Islet precursor cell (in vitro differentiated cells): ENCODE measurements at places on chromosomes 6 and 20.

GRCh38 chr6:20366082-20366830, 35.4 kb upstream of the E2F3 start:
- DNase-seq = peak; percentile 62

DNA sequence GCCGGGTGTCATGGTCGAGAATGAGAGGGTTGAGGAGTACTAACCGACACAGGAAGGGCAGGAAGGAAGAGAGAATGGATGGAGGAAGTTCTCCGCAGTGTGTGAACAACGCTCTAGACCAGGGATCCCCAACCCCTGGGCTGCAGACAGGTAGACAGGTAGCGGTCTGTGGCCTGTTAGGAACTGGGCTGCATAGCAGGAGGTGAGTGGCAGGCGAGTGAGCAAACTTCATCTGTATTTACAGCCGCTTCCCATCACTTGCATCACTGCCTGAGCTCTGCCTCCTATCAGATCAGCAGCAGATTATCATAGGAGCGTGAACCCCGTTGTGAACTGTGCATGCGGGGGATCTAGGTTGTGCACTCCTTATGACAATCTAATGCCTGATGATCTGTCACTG, 62.0 kb downstream of the SULF2 start:
- no peak for DNase-seq

DNA sequence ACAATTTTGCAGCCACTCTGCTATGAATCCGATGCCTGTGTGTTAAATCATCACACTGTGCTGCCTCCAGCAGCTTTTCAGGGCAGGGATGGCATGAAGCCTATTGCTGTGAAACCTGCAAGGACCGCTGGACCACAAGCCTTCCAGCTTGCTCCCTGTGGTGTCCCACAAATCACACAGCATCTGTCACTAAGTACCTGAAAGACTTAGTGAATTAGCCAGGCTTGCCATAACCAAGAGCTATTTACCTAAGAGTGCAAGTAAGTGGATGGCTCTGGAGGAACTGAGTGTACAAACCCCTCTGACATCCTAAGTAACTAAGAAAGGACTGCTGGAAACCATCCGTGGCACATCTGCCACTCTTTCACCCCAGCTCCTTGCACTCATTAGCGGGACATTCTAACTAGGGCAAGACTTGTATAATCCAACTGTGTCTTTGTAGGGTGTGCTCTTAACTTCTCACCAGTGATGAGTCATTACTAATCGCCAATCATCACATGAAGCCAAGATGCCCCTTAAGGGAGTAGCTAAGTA, 34.7 kb downstream of the FOXQ1 start:
- DNase-seq = no peak

DNA sequence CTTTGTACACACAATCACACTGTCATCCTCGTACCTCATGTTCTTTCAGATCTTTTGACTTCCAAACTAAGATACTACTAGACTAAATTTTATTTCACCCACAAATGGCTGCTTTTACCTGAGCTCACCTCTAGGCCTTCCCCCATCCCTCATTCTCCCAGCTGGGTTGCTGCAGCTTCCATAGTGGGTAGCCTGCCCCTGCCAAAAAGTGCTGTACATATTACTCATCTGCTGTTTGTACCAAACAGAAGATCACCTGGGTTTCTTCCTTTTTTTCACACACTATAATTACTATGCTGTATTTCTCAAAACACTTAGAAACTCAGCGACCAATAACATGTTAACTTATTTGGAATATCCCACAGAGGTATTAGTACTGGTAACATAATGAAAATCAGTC, 267.6 kb upstream of the PRDM1 start:
- DNase-seq = no peak

DNA sequence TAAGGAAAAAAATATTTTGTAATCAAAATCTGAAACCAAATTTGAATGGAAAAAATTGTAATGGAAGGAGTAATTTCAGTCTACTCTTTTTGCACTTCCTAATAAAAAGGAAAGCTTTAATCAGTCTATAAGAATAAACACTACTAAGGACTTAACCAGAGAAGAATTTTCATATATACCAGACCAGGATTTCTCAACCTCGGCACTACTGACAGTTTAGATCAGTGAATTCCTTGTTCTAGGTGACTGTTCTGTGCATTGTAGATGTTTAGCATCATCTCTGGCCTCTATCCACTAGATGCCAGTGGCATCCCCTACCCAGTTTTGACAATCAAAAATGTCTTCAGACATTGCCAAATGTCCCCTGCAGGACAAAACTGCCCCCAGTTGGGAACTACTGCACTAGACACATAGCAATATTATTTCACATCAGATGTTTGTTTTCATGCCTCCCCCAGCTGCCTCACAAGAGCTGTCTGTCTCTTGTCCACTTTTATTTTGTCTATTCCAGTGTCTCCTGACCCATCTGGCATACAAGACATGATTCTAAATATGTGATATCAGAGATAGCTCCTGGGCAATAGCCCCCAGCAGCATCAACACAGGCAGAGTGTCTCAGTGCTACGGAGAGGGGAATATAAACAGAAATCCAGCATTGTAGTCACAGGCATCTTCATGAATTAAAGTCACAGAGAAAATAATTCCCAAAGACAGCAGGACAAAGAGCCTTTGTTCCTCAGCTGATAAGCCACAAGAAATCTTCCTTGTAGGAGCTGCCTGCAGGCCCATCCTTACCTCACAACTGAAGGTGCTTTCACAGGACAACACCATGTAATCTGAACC, 27.0 kb downstream of the DNAAF9 start:
- DNase-seq = peak; percentile 55

- DNase-seq = no peak
Observed at GRCh38 chr6:157645201-157645795, 177.7 kb upstream of the SNX9 start.

DNA sequence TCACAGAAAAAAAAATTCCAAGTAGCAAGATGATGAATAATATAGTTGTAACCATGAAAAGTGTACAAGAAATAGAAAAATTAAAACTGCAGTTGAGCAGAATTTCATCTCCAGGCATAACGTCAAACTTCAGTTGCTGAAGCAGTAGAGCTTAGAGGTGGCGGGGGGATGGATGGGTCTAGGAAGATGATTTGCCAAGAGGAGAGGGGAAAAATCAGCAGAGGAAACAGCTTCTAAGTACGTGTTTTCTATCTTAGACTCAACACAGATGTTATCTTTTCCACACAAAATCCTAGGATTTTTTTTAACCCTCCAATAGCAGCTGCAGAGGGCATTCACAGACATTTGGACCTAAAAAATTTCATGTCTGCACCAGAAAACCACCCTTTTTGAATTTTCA, 136.0 kb downstream of the OPN5 start:
- DNase-seq = no peak

DNA sequence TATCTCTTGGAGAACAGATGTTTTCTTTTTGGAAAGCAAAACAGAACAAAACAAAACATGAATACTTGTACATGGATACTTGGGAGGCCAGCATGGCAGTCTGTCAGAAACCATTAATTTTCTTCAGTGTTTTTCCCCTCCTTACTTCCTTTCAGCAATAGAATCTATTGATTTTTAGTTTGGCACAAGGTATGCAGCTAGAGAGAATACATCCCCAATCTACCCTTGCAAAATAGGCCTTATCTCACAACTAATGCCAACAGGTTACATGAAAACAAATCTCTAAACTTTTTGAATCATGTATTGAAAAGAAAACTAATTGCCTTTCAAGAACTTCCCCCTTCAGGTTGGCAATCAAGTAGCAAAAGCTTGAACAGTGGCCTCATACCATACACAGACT, 2.8 kb downstream of the PGK2 start:
- no peak for DNase-seq

GRCh38 chr6:91713911-91714310, 1127.0 kb upstream of the MAP3K7 start:
- DNase-seq = no peak

DNA sequence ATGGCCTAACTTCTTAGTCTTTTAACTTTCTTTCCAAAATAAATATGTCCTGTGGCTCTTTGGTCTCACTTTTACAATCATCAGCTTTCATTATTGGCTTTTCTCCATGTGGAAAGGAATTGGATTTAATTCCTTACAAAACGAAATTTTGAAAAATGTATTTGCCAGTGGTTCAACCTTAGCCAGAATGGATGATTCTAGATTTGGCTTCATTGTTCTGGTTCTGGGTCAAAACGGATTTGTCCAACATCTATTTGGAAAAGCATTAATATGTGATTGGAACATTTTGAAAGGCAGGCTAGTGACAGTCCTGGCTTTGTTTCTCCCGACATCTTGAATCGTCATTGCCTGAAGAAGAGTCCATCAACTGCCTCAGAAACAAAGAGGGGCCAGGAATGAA, 59.2 kb downstream of the TENT5A start:
- DNase-seq = no peak

DNA sequence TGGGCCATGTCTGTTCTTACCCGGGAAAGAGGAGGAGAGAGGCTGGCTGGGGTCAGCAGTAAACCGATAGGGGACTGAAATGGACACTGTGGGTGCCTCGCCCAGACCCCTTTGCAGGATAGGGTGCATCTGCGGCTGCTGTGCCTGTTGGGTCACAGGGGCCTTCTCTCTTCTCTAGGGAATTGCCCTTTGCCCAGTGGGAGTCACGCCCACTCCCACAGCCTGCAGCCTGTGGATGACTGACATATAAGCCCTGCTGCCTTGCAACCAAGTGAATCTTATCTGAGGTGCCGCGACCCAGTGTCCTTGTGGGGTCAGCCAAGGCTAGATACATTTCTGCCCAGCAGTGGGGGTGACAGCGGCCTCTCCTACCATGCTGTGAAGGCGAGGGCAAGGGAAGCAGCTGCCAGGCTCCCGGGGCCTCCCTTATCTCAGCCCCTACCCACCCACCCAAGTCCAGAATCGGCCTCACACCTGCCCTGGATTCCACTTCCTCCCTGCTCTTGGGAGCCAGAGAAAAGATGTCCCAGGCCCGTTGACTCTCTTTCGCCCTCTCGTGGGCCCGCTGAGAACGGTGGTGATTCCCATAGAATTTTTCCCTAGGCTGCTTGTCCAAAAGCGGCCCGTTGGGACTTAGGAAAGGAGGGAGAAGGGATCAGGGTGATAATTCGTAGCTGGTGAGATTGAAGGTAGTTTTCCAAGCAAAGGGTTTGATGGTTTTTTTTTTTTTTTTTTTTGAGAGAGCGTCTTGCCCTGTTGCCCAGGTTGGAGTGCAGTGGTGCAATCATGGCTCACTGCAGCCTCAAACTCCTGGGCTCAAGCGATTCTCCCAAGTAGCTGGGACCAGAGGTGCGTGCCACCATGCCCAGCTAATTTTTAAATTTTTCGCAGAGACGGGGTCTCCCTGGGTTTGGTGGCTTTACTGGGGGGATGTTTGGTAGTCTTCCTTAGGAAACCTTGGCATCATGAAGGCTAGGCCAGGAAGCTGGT, 76.4 kb upstream of the RNF24 start:
- DNase-seq = peak; percentile 84

- DNase-seq = no peak
Observed at GRCh38 chr6:15575357-15576033, 87.3 kb downstream of the DTNBP1 start.

- DNase-seq = no peak
Observed at GRCh38 chr20:24378661-24379483, 90.6 kb upstream of the SYNDIG1 start.

GRCh38 chr20:54585217-54585616, 109.8 kb downstream of the DOK5 start:
- DNase-seq = no peak

DNA sequence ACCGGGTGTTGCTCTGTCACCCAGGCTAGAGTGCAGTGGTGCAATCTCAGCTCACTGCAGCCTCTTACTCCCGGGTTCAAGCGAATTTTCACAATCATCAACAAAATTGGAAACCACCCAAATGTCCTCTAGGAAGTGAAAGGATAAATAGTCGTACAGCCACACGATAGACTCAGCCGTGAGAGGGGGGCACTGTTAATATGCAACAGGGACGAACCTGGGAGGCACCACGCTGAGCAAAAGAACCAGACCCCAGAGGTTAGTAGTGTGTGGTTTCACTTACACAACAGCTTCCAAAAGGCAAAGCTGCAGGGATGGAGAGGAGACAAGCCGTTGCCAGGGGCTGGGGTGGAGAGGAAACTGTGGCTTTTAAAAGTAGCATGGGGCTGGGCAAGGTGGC, 30.1 kb upstream of the NTSR1 start:
- DNase-seq = no peak

GRCh38 chr20:63568986-63569949, 4.8 kb downstream of the HELZ2 start:
- DNase-seq = no peak

GRCh38 chr6:164345806-164346496, 931.4 kb downstream of the QKI start:
- DNase-seq = no peak

- DNase-seq = no peak
Observed at GRCh38 chr6:10690651-10691445, 3.6 kb downstream of the C6orf52 start.

DNA sequence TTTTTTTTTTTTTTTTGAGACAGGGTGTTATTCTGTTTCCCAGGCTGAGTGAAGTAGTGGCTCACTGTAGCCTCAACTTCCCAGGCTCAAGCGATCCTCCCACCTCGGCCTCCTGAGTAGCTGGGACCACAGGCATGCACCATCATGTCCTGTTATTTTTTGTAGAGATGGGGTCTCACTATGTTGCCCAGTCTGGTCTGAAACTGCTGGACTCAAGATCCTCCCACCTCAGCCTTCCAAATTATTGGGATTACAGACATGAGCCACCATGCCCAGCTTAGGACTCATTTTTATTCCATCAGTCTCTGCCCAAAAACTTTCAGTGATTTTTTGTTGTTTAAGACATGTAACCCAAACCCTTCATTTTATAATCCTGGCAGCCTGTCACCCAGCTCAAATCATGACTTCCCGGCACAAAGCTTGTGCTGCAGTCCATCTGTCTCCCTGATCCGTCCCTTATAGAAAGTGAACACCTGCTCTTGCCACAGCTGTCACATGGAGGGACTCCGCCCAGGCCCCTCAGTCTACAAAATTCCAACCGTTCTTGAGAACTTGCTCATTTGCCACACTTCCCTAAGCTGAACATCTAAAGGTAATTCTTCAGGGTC, 183.9 kb upstream of the JARID2 start:
- no peak for DNase-seq

DNA sequence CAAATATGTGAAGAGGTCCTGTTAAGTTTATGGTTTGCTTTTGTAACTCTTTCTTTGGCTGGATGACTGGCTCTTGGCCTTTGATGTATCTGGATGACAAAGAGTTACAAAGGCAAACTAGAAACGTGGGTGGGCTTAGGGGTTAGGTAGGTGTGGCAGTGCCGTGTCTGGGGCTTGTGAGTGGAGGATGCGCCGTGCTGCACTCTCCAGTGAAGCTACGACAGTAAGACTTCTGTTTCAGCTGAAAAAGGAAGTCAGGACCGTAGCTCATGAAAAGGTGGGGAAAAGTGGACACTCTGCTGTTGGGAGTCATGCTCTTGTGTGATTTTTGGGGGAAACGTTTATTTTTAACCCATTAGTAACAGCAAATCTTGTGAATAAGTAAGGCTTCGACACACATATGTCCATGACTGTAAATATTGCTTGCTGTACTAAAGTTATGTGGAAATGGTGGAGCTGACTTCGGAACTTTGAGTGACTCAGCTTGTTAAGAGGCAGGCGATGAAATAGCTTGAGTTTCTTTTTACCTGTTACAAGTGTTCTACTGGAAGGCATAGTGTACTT, 45.6 kb downstream of the DUSP22 start:
- DNase-seq = no peak
